Stimulated activated naive CD8-positive, alpha-beta T cell treated with anti-CD3 and anti-CD28 coated beads, Interleukin-15, amount 100 ng/mL, for 72 hours (primary cell): ENCODE measurements at places on chromosomes 1 and 21.

- no peak for DNase-seq
Measured at GRCh38 chr1:16149146-16149545, 6.7 kb downstream of the EPHA2 start.

DNA sequence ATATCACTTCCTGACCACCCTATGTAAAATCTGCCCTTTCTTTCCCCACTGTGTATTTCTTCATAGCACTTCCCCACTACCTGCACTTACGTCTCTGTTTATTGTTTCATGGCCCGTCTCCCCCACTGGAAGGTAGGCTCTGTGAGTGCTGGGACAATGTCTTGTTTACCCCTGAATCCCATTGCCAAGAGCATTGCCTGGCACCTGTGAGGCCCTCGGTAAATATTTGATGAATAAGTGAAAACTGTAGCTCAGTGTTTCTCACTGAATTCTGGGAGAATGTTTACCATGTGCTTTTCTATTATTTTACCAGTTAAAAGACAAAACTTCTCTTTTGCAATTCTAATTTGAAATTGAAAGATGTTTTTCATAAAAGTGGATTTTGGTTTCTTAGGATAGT is 11.8 kb downstream of the NFASC start:
- DNase-seq = no peak

DNA sequence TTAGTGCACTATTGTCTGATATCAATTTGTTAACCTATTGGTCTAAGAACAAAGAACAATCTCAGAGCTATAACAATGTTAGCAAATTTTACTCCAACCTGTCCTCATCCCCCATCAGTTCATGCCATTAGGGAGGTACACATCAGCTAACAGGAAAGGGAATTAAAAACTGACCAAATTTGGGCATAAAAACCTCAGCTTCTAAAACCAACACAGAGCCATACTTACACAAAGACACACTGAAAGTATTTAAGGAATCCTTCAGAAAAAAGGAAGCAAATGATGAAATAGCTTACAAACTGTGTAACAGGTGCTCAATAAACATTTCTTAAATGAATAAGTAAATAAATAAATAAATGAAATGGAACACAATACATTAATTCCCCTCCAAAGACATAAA is 89.2 kb downstream of the TTLL7 start:
- no peak for DNase-seq

GRCh38 chr1:99281105-99281504 is 16.8 kb downstream of the PLPPR4 start:
- no peak for DNase-seq

GRCh38 chr1:241857131-241857530 is 9.1 kb downstream of the EXO1 start:
- no peak for DNase-seq

DNA sequence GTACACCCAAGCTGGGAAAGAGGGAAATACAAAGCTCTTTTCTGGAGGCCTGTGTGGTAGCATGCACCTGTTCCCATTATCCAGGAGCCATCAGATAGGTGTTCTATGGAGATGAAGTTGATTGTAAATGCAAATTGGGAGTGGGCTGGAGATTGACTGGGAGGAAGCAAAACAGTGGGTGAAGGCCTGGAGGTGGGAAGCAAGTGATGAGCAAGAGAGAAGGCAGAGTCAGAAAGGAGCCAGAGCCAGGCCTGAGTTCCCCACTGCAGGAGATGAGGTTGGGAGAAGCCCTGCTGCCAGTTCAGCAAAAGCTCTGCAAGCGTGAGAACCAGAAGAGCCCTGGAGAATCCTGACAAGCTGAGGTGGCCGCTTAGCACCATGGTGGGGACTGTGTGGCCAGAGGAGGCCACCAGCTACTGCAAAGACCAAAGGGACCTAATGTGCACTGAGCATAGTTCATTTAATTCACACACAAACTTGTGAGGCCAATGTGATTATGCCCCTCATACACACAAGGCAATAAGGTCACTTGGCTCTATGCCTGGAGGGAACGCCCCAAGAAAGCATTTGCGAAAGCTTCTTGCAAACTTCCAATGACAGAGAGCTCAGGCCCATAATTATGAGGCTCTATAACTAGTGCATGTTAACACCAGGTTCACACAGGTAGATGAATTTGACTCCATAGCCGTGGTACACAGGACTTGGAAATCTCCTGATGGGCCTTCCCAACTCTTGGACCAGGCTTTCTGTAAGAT is 73.0 kb upstream of the GRIK3 start:
- DNase-seq = no peak

DNA sequence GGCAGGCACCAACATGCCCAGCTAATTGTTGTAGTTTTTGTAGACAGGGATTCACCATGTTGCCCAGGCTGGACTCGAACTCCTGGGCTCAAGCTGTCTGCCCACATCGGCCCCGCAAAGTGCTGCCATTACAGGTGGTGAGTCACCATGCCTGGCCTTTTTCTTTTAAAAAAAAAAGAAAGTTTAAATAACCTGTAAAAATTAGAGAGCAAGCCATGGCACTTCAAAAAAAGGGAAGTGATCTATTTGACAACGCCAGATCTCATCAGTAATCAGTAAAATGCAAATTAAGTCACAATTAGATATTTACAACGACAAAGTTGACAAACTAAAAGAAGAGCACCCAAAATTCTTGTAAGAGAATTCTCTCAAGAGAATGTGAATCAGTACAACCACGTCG is 2.9 kb upstream of the RBBP5 start:
- no peak for DNase-seq

GRCh38 chr1:53370369-53370961 is 42.6 kb upstream of the LRP8 start:
- peak; percentile 5 for DNase-seq

GRCh38 chr21:32515874-32516273 is 69.4 kb downstream of the TCP10L start:
- no peak for DNase-seq

DNA sequence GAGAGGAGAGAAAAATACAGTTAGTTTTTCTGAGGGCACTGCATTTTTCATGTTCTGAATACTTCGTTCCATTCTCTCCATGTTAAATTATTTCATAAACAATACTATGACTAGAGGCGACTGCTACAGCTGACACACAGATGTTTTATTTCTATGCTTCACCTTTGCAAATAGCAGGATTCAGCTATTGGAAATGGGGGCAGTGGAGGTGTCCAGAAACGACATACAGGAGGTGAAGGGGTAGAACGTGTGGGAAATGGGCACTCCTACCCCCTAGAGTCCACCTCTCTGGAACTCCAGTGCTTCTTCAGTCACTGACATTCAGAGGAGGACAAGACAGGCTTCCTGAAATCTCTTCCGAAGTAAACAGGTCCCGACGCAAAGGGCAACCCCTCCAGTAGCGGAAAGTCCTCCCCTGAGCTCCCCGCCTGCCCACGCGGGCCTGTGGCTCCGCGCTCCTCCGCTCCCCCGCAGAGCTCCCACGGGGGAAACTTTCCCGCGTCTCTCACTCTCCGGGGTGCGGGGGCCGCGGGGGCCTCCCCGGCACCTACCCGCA is 480 bp downstream of the DPYD start:
- no peak for DNase-seq

GRCh38 chr1:52795464-52795863 is 47.1 kb upstream of the ZYG11A start:
- no peak for DNase-seq

DNA sequence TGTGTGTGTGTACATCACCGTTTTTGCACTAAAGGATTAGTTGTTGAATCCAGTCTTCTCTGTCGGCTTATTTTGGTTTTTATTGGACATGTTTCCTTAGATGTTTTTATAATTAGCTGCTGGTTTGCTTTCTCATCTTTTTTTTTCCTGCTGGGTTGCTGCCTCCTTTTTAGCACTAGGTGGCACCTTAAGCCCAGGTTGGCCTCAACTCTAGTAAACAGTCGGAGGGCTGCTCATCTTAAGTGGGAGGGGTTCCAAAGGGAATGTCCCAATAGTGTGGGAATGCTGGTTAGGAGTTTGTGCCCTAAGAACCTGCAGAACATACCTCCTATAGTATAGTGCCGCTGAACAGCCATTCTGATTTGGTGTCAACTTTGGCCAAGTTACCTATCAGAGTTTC is 570.1 kb upstream of the CXADR start:
- DNase-seq = no peak

DNA sequence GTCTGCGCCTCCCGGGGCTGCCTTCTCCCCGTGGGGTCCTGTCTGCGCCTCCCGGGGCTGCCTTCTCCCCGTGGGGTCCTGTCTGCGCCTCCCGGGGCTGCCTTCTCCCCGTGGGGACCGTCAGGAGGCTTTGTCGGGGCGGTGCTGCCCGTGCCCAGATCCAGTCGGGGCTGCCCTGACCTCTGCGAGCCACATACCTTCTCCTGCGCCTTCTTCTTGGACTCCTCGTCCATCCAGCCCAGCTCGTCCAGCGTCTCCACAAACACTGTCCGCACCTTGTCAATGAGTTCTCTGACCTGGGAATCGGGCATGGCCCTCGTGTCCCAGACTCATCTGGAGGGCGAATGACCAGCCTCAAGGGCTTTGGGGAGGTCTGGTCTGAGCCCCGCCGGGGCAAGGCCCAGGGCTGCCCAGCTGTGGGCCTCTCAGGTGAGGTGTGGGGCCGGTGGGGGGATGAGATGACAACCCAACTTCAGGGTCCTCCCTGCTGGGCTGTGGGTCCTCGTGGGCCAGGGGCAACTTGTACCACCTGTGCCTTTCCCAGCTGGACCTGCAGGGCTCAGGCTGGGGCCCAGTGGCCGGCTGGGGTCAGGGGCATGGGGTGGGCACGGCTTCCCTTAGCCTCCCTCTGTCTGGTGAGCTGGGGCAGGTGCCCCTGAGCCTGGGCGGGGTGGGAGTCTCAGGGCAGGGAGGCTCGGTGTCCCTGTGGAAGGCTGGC is 9.4 kb downstream of the PRXL2B start:
- DNase-seq = no peak

DNA sequence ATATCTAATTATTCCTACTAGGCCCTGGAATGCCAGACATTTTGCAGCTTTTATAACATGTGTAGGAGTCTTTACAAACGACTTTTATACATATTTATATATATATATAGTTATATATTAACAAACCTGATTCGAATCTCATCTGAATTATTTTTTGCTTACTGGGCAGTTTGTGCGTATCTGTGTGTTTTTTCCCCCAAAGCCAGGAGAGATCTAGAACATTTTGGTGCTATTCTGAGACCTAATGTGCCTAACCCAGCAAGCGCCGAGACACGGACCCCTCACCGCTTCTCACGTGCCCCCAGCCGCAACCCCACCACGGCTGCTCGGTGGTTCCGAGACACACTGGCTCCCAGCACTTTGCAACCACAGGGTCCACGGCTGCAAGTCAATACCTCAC is 54.8 kb downstream of the CASZ1 start:
- DNase-seq = no peak

DNA sequence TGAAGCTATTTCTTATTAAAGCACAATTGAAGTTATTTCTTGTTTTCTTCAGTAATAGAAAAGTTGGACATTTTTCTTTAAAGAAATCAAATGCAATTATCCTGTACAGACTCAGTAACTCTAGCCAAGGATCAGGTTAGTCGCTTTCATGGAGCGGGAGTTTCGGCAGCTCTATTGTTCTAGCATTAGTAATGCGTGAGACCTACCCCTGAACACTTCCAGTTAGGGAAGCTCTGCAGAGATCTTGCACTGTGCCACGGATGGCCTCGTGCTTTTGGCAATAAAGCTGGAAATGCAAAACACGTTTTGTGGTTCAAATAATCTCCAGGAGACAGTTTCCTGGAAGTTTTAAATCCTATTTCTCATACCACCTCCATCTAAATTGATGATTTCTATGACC is 488.4 kb downstream of the SETD4 start:
- DNase-seq = no peak

GRCh38 chr1:201598396-201598795 is 59.5 kb downstream of the NAV1 start:
- no peak for DNase-seq

GRCh38 chr1:212945463-212946160 is 4.7 kb upstream of the VASH2 start:
- DNase-seq = no peak

- DNase-seq = peak; percentile 87
Measured at GRCh38 chr1:9004700-9005394, 21.4 kb downstream of the SLC2A7 start.

DNA sequence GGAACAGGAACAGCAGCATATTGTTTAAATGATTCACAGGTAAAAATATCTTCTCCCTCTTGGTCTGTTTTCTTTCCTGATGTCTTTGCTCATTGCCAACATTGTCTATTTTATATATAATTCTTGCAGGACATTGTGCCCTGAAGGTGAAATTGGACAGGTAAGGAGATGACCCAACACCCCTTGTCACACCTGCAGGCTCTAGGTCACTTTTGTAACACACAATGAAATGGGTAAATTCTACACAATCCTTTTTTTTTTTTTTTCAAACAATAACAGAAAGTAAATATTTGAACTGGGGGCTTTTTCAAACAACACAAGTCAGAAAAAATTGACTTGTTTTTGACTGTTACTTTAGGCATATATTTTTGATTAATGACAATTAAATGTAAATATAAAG is 62.9 kb upstream of the ERG start:
- no peak for DNase-seq

GRCh38 chr1:19448491-19449439 is 36.6 kb downstream of the CAPZB start:
- peak; percentile 45 for DNase-seq

GRCh38 chr1:165257969-165258459 is 98.5 kb downstream of the LMX1A start:
- DNase-seq = peak; percentile 16

GRCh38 chr21:45379901-45380330 is 25.0 kb upstream of the COL18A1 start:
- DNase-seq = no peak

- no peak for DNase-seq
Measured at GRCh38 chr1:31576743-31577455, 584 bp downstream of the TINAGL1 start.

DNA sequence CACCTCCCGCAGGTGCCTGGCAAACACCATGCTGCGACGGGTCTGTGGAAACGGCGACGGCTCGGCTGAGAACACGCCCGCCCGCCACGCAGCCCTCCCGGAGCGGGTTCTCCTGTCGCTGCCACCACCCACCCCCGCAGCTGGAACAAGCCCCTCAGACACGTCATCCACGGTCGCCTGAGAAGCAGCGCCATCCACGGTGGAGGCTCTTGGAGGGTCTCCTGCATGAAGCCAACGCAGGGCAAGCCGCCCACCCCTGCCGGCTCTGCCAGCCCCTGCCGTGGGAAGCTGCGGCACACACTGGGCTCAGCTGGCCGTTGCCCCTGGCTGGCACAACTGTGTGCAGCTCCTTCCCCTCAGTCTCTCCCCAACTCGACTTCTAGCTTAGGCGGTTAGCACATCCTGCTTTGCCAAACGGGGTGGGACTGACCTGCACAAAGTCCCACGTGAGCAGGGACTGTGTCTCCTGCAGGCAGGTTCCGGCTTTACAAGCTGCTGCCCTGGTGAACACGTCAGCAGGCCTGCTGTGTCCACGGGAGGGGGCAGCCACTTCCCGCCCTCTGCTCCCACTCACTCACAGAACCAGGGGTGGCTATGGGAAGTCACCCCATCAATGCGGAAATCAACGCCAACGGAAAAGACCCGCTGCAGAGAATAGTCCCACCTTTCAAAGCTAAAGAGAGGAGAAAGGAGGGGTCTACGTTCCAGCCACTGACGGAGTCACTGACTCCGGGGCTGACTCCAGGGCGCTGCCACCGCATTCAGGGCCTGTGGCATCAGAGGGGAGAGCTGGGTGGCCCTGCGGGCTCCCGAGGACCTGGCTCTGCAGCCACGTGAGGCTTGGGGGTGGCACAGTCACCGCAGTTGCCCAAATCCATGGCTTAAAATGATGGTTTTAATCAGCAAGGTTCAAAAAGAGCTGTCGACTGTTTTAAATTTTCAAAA is 10.3 kb downstream of the POFUT2 start:
- DNase-seq = no peak

GRCh38 chr1:83499998-83500397 is 498.9 kb downstream of the TTLL7 start:
- DNase-seq = no peak

GRCh38 chr1:231921646-231922345 is 295.2 kb downstream of the DISC1 start:
- no peak for DNase-seq
